ENCODE measurements at places on chromosomes 3 and 15.

GRCh38 chr3:15998911-15999310 is 175.6 kb upstream of the GALNT15 start:
- no peak for DNase-seq

DNA sequence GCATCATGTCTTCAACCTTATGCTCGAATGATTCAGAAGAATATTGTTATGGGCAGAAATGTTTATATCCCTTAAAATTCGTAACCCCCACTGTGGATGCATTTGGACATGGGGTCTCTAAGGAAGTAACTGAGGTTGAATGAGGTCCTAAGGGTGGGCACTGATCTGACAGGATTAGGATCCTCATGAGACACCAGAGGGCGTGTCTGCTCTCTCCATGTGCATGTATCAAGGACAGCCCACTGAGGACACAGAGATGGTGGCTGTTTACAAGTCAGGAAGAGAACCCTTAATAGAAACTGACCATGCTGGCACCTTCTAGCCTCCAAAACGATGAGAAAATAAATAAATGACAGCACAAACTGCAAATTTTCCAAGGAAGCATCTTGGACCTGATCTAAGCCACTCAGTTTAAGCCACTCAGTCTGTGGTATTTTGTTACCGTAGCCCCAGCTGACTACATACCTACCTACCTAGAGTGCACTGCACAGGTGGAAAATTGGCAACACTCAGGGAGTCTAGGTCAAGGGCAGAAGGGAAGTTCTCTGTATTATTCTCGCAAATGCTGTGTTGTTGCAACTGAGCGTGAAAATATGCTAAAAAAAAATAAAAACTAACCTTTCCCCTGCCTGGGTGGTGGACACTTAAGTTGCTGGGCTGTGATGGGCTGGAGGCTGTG is 126.6 kb downstream of the TJP1 start:
- no peak for DNase-seq

DNA sequence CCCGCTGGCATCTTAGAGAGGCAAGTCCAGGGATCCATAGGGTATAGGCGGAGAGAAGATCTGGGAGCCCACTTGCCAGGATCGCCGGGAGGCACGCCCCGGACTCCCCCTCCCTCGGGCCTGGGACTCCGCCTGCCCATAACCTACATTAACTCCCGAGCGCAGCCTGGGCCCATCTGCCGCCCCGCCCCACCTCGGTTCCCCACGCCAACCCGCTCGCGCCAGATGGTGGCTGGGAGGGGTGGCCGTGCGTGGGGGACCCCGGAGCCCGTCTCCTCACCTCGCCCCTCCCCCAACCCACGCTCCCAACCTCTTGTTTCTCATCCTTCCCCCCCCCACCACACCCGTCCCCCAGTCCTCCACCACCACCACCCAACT is 1.7 kb upstream of the DLL4 start:
- DNase-seq, result no peak

- no peak for DNase-seq
Observed at GRCh38 chr3:191269289-191270085, 59.7 kb upstream of the CCDC50 start.

DNA sequence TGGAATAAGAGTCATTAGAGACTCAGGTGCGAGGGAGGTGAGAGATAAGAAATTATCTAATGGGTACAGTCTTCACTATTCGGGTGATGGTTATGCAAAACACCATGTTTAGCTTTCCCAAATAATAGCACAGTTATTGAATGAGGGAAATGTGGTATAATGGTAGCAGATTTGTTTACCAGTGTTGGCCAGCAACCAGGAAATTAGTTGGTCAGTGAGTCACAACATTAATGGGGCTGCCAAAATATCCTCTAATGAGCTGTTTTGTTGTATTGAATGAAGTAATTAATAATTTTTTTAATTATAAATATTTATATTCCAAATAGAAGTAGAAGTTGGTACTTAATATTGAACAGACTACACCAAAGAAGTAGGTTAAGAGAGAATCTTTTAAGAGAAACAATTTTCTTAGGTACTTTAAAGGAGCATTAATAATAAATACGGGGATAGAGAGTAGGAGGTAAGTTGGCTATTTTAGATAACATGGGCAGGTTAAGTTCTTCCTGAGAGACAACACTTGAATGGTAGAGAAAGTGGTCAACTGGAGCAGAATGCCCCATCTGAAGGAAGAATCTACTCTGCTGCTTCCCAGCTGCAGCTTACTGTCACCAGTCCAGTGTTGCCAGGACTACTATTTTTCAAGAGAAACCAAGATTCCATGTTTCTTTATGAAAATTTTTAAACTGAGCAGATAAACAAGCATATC is 218.8 kb downstream of the UBE2E2 start:
- DNase-seq, result no peak

- no peak for DNase-seq
Observed at GRCh38 chr3:192373586-192373985, 353.8 kb downstream of the FGF12 start.

- DNase-seq, result no peak
Observed at GRCh38 chr15:49830391-49830790, 209.5 kb downstream of the DTWD1 start.

DNA sequence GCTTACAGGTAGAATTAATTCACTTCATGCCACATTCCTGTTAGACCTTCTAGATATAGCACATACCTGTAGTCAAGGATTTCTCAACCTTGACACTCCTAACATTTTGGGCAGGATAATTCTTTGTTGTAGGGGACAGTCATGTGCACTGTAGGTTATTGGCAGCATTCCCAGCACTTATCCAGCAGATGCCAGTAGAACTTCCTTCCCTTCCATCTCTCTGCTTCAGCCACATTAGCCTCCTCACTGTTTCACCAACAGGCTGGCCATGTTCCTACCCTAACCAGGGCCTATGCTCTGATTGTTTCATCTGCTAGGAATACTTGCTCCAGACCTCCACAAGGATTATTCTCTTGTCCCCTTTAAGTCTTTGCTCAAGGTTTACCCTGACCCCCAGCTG is 68.0 kb upstream of the STAC start:
- DNase-seq, result no peak

DNA sequence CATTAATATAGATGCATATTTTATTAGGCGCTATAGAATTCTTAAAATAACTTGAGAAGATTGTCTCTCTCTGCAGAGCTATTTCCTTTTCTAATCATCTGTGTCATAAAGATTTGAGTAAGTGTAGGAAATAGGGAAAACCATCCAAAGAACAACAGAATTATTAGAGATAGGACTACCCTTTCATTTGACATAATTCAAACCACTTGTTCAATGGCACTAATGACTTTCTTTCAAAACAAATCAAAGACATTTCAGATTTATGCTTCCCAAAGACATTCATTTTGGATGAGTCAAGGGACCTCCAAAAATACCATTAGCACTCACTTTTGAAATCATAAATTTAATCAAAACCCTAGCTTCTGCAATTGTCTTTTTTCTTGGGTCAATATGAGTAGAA is 29.5 kb downstream of the PRICKLE2 start:
- no peak for DNase-seq

- DNase-seq, result no peak
Observed at GRCh38 chr3:40504636-40505430, 1.0 kb upstream of the ZNF620 start.

GRCh38 chr15:61830536-61831330 is 229.5 kb downstream of the VPS13C start:
- no peak for DNase-seq

DNA sequence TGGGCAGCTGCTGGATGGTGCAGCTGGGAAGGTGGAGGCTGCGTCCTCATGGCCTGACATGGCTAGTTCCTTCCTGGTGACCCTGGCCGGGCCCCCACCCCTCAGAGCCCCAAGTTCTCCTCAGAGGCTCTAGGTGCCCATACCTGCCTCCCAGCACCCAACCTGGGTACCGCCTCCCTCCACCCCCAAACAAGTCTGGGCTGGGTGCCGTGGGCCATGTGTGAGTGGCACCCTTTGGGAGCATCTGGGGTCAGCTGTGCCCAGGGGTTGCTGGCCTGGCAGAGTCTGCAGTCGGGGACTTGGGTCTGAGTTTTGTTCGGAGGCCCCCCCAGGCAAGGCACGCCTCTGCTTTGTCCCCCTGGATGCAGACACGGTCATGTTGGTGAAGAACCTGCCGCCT is 10.5 kb downstream of the PLXNA1 start:
- no peak for DNase-seq

GRCh38 chr3:1987980-1988379 is 110.7 kb upstream of the CNTN4 start:
- no peak for DNase-seq

- no peak for DNase-seq
Observed at GRCh38 chr3:142287866-142288638, 62.7 kb upstream of the GK5 start.

GRCh38 chr15:66866656-66867055 is 164.6 kb downstream of the SMAD6 start:
- no peak for DNase-seq

- no peak for DNase-seq
Observed at GRCh38 chr3:18114894-18115293, 310.2 kb downstream of the SATB1 start.

- DNase-seq, result no peak
Observed at GRCh38 chr3:62246094-62246493, 127.3 kb downstream of the FEZF2 start.

DNA sequence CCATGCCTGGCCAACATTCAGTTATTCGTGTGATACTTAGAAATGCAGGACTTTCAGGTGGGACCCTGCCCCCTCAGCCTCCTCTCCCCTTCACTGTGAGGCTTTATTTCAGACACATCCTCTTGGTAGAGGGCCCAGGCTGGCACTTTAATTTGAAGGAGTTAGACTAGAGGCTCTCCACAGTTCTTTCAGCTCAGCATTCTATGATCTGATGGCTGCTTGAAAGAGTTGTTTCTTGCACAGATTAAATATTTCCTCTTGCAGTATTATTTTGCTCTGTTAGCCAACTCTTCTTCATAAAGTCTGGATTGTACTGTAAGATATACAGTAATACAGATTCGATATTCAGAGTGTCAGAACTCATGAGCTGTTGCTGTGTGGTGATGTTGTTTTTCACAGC is 35.1 kb downstream of the CTDSPL start:
- no peak for DNase-seq

GRCh38 chr3:31114929-31115283 is 220.4 kb upstream of the GADL1 start:
- no peak for DNase-seq

GRCh38 chr15:87648278-87648677 is 608.3 kb downstream of the NTRK3 start:
- DNase-seq, result no peak

DNA sequence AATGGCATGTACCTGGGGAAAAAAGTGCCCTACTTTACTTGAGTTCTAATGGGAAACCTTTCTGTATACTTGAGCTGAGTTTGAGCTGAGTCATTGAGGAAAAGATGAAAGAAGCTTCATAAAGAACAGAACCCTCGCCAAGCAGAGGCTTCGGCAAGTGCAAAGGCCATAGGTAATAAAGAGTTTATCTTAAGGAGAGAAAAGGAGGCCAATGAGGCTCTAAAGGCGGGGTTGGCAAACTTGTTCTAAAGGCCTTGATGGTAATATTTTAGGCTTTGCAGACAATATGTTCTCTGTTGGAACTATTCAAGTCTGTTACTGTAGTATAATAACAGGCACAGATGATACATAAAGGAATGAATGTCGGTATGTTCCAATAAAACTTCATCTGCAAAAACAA is 17.6 kb upstream of the TRAT1 start:
- no peak for DNase-seq

GRCh38 chr15:69116391-69116790 is 44.0 kb upstream of the GLCE start:
- no peak for DNase-seq

GRCh38 chr3:119631516-119631915 is 28.9 kb downstream of the POPDC2 start:
- no peak for DNase-seq

DNA sequence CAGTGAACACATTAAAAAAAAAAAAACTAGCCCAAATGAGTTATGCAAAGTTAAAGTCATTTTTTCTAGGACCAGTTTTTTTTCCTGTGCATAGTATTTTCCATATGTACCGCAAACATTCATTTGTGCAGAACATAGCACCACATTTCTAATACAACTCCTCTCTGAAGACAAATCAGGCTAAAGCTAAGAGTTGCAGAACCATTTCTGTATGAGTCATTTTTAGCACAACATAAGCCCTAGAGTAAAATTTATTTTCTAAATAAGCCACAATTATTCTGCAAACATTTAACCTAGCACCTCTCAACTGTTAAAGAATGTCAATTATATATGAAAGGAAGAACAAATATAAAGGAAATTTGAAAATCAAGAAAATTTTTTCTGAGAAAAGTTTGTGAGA is 375.8 kb downstream of the TIGIT start:
- DNase-seq, result no peak

DNA sequence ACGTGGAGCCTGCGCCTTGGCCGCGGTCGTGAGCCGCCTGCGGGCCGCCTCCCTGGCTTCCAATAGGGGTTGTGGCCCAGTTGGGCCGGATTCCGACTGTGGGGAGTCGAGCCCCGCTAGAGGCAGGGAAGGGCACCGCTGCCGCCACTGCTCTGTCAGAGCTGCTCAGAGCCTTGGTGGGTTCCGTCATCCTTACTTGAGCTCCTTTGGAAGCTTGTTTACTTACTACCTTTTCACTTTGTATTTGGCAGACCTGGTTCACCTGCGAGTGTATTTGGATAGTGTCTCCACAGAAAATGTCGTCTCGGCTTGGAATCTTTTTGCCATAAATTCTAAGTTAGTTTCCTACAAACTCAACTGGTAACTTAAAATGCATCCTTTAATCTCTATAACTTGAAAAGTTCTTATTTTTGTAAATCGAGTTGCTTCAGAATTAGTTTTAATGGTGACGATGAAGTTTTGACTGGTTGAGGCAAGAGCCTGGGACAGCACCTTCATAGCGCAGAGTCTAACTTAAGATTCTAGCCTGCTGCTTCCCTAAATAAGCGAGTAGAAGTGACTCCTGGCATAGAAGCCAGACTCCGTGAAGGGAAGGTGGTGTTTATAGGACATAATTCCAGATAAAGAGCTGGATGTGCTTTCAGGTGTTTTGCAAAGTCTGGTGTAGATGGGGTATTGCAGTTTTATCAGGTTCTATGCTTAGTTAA is 800 bp downstream of the DAG1 start:
- no peak for DNase-seq

DNA sequence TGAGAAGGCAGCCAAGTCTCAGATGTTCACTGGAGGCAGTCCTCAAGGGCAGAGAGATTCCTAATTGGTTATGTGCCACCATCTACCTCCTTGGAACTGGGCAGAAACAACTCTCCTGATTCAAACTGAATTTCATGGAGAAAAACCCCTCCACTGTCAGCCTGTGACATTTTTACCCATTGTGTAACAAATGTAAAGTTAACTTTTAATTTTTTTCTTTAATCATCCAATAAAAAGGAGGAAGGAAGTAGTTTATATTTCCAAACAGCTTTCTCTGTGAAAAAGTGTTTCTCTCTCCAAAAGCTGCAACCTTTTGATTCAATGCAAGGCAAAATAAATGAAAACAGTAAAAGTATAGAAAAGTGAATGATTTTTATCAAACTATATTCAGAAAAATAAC is 510 bp upstream of the COLQ start:
- no peak for DNase-seq

GRCh38 chr3:10561946-10562560 is 56.7 kb upstream of the ATP2B2 start:
- DNase-seq, result no peak

GRCh38 chr3:98556164-98557130 is 24.7 kb downstream of the GPR15 start:
- peak; percentile 59 for DNase-seq

GRCh38 chr15:74127954-74128784 is 2.2 kb upstream of the ISLR2 start:
- no peak for DNase-seq

Measured in activated CD4-positive, alpha-beta T cell treated with anti-CD3 and anti-CD28 coated beads, Interleukin-2, amount 50 U/mL, for 4 hours (primary cell).